ENCODE measurements at places on chromosomes 12 and 14.
A peak's percentile ranks its signal among the peaks of the same experiment; 100 is the strongest.

GRCh38 chr12:29317556-29318363 lies 63.2 kb downstream of the ERGIC2 start:
- ATAC-seq: peak; percentile 100

- no peak for ATAC-seq
These were observed 79.7 kb downstream of the PTPRR start for GRCh38 chr12:70840656-70841350.

DNA sequence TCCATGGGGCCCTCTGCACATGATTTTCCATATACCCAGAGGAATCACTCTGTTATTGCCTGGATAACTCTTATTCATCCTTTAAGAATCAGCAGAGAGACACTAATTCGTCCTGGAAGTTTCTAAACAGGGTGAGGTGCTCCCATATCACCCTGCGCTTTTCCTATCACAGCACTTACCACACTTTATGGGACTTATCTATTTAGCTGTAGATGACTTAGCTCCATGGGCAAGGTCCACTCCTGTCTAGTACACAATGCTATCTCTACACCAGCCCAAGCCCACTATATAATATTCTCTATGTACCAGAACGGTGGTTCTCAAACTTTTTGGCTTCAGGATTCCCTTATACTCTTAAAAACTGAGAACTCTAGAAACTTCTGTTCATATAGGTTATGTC lies 111.7 kb downstream of the EFCAB11 start:
- no peak for ATAC-seq

DNA sequence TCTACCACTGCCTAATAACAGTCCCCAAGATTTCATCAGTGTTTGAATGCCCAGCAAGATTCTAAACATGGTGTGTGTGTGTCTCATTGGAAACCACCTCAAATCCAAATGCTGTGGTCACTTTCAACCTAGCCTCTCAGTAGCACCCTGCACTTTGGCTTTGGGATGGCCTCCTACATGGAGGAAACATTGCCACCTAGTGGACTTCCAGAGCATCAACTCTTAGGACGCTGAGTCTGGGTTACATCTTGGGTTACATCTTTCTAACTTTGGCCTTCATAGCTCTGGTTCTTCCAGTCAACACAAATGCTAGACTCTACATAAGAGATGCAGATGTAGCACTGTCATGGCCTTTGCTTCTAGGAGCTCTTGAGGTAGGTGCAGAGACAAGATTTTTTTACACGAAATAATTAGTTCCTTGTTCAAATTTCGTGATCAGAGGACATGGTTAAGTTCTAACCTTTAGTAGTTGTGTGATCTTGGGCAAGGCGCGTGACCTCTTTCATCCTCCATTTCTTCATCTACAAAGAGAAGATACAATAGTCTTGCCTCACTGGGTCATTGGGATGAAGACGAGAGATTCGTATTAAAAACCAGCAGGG lies 113.5 kb upstream of the VASH1 start:
- ATAC-seq: peak; percentile 10

- ATAC-seq: no peak
These were observed 302.5 kb upstream of the FKBP4 start for GRCh38 chr12:2492236-2492635.

- no peak for ATAC-seq
These were observed 233.0 kb downstream of the SLC41A2 start for GRCh38 chr12:104724992-104725585.

GRCh38 chr12:122860040-122860853 lies 25.0 kb downstream of the HIP1R start:
- ATAC-seq: peak; percentile 75

GRCh38 chr14:50955373-50956043 lies 11.2 kb upstream of the PYGL start:
- ATAC-seq: peak; percentile 84

GRCh38 chr14:96349286-96350075 lies 13.7 kb downstream of the ATG2B start:
- no peak for ATAC-seq

GRCh38 chr12:12327802-12328201 lies 22.2 kb downstream of the MANSC1 start:
- no peak for ATAC-seq

DNA sequence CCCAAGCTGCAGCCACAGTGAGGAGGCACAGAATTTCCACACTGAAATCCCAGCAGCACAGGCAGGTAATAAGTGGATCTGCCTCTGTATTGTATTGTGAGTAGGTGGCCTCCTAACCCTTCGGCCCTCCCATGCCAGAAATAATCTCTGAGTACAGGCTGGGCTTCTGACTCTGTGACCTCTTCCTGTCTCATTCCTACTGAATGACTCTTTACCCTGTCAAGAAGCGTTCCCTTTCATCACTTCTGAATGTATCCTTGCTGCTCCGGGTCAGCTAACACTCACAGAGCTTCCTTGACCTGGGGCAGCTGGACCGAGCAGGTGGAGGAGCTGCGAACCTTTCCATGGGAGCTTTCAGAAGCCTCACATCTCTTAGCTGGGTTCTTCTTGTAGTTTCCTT lies 119.6 kb downstream of the SLC8A3 start:
- ATAC-seq: no peak

- no peak for ATAC-seq
These were observed 8.3 kb upstream of the SPTSSA start for GRCh38 chr14:34470319-34470718.

DNA sequence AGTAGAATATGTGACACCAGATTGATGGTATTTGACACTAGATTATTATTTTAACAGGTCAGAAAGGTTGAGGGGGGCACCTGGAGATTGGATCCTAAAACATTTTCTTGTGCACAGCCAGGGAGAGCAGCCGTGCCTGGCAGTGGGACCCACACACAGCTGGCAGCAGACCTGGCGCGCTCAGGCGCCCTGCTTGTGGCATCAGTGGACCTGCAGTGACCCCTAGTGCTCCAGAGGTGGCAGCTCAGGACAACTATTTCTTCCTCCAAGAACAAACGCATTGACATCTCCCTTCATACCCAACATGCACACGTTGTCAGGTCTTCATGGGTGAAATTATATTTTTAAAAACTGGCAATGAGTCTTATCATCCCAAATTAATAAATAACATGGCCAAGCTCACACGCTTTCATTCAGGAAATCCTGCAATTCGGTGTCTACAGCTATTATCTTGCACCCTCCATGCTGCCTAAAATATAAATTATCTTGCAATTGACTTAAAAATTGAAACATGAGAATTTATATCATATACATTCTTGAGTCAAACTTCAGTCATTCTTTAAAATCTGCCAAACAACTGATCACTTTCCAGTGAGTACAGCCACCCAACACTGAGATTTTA lies 7.7 kb upstream of the TMEM132D start:
- peak; percentile 85 for ATAC-seq

GRCh38 chr12:19833775-19834501 lies 394.6 kb downstream of the AEBP2 start:
- no peak for ATAC-seq

DNA sequence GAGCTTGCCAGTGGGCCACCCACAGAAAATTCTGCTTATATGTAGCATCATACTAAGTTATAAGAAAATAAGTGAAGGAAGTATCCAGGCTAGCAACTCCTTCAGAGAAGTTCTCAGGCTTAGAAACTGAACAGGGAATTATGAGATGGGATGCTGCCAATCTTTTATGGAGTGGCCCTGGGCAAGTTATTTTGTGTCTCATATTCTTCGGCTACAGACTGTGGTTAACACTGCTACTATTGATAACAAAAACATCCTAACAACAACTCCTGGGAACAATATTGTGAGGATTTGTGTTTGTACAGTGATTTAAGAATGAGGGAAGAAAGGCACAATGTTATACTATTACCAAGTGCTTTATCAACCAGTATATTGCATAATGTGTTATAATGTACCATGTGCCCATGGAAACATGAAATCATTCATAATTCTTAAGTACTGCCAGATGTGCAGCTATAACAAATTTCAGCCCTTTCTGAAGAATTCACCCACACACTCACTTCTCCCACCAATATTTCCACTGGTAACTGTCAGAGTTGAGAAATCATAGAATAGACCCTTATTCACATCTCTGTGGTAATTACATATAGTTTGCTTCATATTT lies 113.3 kb upstream of the SOX5 start:
- ATAC-seq: no peak

DNA sequence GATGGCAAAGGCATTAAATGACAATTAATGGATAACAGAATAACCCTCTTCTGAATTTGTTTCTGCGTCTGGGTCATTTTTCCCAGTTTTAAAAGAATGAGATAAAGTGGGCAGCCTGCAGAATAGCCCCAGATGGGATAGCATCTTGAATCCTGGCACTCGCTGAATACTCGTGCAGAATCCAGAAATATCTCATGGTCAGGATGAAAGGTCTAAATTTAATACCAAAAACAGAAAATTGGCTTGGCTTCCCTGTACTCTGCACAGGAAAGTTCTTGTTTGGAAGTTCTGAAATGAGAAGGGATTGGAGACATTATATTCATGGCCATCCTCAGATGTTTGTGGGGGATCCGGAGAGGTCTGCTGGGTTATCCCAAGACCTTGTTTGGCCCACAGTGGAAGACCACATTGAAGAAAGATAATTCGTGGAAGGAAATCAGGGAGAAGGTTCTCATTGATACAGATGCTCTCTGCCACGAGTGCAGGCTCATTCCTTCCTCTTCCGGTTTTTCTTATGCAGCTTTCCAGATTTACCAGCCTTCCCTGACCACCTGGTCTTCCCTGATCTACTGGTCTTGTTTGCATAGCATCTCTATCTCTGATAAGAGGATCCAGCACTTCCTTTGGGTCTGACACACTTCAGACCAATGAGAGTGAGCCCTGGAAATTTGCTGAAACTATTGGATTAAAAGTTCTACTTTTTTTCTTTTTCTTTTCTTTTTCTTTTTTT lies 6.0 kb upstream of the IFT81 start:
- no peak for ATAC-seq

- no peak for ATAC-seq
These were observed 143.4 kb upstream of the NAV3 start for GRCh38 chr12:77687321-77687720.

DNA sequence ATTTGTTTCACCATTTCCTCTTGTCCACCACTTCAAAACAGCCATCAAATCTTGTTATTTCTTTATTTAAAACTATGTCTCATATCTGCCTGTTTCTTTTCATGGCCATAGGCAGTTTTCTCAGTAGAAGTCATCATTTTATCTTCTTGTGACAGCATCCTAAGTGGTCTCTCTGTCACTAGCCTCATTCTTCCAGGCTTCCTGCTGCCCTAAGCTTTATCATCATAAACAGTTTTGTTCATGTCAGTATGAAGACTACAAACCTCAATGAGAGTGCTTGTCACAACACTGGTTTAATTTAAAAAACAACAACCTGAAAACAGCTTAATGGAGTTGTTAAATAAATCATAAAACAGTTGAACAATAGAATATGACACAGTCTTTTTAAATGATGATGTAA lies 387.8 kb upstream of the RPL10L start:
- no peak for ATAC-seq

Measured in motor neuron (in vitro differentiated cells).